ENCODE measurements at places on chromosomes 4 and X.

- DNase-seq: no peak
Measured at GRCh38 chr4:23956601-23957364, 66.9 kb upstream of the PPARGC1A start.

GRCh38 chr4:13875181-13875580, 247.7 kb upstream of the BOD1L1 start:
- no peak for DNase-seq

DNA sequence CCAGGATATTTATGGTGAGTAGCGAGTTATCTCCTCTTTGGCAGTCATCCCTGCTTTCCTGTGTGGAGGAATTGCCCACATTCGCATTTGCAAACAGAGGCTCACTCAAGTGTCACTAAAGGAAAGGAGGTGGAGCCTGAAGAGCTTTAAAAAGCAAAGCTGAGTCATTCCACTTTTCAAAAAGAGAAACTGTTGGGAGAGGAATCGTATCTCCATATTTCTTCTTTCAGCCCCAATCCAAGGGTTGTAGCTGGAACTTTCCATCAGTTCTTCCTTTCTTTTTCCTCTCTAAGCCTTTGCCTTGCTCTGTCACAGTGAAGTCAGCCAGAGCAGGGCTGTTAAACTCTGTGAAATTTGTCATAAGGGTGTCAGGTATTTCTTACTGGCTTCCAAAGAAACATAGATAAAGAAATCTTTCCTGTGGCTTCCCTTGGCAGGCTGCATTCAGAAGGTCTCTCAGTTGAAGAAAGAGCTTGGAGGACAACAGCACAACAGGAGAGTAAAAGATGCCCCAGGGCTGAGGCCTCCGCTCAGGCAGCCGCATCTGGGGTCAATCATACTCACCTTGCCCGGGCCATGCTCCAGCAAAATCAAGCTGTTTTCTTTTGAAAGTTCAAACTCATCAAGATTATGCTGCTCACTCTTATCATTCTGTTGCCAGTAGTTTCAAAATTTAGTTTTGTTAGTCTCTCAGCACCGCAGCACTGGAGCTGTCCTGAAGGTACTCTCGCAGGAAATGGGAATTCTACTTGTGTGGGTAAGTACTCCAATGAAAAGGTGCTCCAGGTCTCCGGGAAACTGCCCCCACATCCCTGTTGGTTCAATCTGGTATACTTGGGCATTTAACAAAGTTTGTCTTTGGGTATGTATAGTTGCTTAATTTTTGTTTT, at the start of gene EGF:
Gene EGF, plus strand, starts transcription at position 178 of the 890 bp plus-strand sequence. Its CDS starts 453 bp downstream, at position 631.
- DNase-seq: no peak

- no peak for DNase-seq
Measured at GRCh38 chr4:178937130-178937529, 1494.9 kb upstream of the AGA start.

DNA sequence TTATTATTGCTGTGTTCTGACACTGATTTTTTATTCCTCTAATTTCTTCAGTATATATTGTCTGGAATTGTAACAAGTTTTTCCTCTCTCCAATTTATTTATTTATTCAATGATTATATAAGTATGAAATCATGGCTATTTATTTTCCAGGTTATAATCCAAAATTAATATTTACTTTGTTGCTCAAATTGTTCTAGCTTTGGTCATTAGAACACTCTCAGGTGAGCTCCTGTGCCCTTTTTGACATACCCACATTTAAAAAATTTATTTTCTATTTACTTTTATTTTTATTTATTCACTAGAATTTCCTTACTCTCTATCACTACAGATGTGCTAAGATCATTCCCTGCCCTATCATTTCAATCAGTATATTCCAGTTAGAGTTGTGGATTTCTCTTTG, 70.2 kb downstream of the PPP1R2C start:
- DNase-seq: no peak

DNA sequence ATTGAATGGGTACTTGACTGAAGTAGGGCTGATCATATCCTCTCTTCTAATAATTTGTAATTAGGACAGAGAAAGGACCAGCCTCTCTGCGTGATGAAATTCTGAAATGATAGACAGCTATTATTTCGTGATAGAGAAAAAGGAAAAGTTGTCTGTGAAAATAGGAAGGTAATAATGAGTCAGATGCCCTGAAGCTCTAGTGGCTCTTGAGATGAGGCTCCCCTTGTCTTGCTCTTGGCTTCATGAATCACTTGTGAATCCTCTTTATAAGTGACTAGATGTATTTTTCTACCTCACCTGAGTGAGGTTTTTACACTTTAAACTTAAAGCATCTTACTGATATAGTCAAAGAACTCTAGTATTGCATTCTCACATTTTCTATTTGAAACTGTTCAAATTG, 888.9 kb downstream of the PCDH18 start:
- no peak for DNase-seq

GRCh38 chr4:146742416-146742815, 103.7 kb downstream of the POU4F2 start:
- DNase-seq: no peak

DNA sequence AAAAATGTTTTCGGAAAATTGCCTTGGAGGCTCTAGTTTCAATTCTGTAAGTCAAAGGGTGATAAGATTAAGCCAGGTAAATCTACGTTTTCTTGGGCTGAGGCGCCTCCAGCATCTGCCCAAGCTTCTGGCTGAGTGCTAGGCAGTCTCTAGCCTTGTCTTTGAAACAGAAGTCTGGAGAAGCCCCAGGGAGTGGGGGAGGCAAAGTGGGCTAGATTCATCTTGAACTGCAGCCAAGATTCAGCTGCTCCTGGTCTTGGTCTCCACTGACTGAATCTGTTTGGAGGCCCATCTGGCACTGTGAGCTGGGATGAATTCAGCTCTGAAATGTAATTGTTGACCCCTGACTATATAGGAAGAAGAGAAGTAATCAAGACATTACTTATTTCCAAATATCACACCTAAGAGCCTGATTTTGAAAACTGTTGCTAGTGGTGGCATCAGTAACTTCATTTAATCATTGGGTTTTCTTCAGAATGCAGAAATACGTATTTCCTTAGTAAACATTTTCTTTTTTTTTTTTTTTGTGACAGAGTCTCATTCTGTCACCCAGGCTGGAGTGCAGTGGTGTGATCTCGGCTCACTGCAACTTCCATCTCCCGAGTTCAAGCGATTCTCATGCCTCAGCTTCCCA, 187.3 kb upstream of the LEF1 start:
- no peak for DNase-seq

DNA sequence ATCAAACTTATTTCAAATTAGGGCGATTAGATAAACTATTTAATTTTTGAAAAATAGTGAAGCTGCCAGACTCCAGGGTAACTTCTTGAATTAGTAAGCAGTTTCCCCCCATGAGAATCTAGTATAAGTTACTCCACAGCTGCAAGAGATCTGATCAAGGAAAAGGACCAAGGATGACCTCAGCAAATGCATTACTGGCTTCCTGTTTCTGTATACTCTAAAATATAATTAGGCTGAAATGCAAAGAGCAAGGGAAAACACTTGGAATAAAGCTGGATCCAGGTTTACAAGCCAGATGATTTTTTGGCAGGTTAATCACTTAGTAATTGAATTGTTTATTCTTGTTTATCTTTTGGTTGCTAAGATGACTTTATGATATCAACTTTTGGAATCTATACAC, 13.4 kb upstream of the P2RY10 start:
- no peak for DNase-seq

- DNase-seq: no peak
Measured at GRCh38 chr4:95000076-95000648, 242.4 kb downstream of the BMPR1B start.

DNA sequence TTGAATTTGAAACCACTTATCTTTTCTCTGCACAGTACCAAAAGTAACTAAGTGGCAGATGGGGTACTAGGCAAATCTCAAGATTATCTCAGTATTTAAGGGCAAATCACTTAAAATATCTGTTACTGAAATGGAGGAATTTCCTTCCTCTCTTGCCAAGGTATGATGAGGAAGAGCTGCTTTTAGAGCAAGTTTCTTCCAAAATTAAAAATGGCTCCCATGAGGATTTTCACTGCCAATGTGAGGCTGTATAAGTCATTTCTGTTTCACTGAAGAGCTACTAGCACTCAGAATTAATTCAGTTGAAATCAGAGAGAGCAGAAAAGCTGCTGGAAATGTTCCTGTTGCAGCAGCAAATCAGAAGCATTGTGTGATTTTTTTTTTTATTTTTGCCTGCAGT, 43.4 kb downstream of the GABRB1 start:
- DNase-seq: no peak

GRCh38 chr4:31236639-31237173, 516.5 kb downstream of the PCDH7 start:
- DNase-seq: no peak

GRCh38 chr4:71209161-71209560, 129.7 kb upstream of the SLC4A4 start:
- no peak for DNase-seq

GRCh38 chr4:143668930-143669552, 31.4 kb downstream of the FREM3 start:
- DNase-seq: no peak

DNA sequence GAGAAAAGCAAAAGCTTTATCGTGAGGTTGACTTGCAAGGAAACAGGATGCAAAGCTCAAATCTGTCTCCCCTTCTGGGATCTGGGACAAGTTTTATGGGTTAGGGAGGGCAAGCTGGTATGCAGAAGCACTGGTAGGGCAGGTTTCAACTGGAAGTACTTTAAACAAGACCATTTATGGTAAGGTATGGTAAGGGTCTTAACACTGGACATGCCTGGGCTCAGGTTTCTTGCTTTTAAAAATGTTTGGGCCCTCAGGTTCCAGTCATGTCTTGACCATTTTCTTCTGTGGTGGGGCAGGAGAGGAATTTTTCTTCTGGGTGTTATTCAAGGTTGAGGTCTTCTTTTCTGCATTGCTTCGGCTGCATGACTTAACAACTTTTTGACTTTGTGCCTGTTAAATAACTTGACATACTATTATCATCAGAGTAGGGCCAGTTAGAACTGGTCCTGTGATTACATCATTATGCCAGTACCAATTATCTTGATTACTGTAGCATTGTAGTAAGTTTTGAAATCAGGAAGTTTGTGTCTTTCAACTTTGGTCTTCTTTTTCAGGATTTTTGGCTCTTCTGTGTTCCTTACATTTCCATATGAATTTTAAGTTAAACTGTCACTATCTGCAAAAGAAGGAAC, 33.7 kb downstream of the CD38 start:
- DNase-seq: no peak

DNA sequence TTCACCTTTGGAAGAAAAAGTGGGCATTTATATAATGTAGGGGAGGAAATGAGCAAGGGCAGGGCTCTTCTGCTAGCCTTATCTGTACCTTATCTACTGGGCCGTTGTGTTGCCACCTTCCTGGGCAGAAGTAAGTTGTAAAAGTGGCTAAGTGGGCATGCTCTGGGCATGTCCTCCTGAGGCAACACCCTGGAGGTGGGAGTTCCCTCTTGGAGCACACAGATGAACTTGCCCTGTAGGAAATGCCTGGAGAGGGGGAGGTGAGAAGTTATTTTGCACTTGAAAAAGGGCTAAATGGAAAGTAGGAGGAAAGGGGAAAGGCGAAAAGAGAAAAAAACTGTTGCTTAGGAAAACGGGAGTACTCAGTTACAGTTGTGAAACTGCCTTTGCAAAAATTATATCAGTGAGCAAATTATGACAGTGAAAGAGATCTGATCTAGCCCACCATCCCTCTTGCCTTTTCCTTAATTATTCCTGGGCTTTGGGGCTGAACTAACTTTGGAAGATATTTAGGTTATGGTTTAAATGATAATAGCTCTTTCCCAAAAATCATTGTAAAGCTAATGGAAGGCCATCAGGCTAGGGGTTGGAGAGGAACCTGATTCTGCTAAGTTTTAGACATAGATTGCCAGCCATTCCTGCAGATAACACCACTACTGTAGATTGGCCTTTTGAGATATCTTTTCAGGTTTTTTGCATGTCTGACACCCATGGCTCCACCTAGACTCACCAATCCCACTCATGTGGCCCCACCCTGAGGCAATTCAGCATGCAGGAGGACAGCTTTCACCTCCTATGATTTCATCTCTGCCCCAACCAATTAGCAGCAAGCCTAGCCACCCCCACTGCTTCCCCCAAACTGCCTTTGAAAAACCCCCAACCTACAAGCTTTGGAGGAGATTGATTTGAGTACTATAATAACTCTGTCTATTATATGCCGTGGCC, 20.5 kb upstream of the ZNF81 start:
- no peak for DNase-seq

DNA sequence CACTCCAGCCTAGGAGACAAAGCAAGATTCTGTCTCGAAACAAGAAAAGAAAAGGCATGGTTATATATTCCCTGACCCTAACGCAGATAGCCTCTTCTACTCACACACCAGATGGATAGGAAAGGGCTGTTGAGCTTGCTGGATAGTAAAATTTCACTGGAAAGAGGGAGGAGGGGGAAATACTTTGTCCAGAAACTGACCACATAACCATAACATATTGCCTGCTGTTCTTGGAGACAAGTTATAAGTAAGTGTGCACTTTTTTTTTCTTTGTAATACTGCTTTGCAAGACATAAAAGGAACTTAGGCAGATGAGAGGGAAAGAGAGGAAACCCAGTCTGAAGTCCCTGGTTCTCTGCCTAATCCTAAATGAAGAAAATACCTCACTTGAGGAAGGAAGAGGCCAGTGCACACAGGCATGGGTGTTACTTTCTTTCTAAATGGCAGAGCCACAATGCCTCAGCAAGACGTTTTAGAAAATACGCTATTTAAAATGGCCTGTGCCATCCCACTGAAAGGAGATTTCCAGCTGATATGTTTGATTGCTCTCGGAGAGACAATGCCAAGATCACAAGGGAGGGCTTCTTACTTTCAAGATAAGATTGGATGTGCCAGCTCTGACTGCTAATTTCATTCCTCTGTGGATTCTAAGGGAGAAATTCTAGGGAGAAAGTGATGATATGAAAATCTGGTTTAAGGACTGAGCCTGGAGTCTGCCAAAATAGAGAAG, 140.6 kb downstream of the DCTD start:
- no peak for DNase-seq

GRCh38 chrX:16112428-16112827, 10.9 kb upstream of the GRPR start:
- no peak for DNase-seq

GRCh38 chr4:36349938-36350549, 68.6 kb downstream of the DTHD1 start:
- DNase-seq: no peak

- DNase-seq: peak; percentile 49
Measured at GRCh38 chrX:44873415-44874276, 658 bp downstream of the KDM6A start.

DNA sequence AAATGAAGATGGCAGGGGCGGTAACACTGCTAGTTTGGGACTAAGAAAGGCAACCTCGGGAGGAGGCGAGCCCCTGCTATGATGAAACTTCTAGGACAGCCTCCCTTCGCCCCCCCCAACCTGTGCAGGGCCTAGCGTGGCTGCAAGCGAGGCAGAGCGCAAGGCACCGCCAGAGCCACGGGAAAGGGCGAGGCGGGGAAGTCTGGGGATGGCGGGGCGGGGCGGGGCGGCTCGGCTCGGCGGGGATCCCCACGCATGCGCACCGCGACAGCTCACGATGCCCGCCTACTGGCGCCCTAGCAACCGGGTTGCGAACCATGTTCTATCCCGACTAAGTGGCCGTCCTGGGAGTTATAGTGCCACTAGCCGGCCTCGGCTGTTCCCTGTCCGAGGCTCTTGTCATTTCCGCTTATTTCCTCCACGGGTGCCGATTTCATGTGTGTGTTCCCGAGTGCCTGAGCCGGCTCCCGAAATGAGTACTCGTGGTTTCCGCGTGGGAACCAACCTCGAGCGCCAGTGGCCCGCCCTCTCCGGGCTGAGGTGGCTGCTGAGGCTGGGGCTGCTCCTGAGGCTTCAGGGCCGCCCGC, 28.7 kb upstream of the RBMX start:
- DNase-seq: peak; percentile 92

- DNase-seq: no peak
Measured at GRCh38 chr4:151541389-151542071, 132.6 kb downstream of the FHIP1A start.

Measured in D341Med (cell line).